ENCODE measurements at places on chromosomes 7 and 10.

DNA sequence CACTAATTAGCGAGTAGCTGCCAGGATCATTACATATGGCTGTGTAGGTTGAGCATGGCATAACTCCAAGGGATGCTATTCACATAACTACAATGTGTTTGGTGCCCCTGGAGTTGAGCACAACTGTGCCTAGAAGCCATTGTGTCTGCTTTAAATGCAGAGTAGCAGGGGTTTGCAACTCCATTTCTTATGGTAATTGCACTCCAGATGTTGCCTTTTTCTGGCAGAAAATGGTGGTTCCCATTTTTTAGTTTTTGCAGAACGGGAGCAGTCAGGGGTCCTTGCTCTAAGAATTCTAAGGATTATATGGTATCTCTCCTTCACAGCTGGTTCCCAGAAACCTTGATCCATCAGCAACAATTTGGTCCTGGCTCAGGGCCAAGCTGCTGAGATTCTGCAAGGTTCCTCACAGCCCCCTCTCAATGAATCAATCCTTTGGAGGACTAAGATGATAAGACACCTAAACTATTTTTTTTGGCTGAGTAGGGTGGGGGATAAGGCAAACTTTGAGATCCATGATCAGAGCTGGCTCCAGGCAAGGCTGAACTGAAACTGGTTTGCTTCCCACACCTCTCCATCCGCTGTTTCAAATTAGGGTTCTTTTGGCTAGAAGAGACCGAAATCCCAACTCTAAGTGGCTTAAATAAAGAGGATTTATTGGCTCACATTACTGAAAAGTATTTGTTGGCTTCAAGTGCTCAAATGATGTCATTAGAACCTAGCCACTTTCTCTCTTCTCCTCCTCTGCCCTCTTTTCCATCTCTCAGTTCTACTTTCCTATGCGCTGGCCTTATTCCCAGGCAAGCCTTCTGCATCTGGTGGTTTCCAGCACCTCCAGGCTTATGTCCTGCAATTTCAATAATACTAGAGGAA lies 97.5 kb upstream of the CCDC6 start:
- no peak for DNase-seq

DNA sequence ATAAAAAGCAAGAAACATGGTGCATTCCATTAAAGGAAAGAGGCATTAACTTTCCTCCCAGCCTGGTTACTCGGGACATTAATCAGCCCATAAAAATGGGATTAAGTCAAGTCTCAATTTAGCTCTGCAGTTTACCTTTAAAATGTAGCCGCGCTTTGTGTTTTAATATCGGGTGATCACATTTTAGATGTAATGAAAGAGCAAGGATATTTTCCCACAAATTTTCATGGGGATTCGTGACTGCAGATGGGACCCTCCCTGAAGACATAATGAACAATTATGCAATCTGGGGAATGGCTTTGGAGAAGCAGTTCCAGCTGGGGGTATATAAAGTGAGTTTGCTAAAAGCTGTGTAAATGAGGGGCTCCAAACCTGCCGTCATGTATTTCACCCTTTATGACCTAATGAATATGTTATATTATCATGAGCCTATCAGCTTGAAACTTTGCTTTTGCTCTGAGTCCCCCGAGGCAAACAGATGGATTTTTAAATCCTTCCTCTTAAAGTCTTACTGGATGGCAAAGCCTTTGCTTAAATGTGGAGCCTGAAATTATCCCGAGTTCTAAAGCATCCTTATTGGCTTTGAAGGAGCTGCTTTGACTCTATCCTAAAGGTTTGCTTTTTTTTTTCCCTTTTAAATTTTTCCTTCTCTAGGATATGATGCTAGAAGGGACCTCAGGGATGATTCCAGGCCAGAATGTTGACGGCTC lies 31.8 kb downstream of the BAMBI start:
- no peak for DNase-seq

DNA sequence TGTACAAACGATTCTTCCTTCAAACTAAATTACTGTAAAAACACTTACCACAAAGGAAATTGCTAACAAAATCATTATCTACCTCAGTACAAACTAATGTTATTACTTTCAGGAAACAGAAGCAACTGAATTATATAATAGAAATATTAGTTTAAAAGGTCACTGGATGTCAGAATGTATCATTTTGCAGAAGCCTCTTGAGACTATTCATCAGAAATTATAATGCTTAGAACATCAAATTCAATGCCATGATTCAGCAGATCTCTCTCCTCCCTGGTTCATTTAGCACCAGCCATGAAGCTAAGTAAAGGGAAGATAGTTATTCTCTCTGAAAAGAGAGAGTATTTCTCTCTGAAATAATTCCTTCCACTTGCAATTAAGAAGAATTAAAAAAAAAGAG lies 223.3 kb downstream of the IMMP2L start:
- no peak for DNase-seq

DNA sequence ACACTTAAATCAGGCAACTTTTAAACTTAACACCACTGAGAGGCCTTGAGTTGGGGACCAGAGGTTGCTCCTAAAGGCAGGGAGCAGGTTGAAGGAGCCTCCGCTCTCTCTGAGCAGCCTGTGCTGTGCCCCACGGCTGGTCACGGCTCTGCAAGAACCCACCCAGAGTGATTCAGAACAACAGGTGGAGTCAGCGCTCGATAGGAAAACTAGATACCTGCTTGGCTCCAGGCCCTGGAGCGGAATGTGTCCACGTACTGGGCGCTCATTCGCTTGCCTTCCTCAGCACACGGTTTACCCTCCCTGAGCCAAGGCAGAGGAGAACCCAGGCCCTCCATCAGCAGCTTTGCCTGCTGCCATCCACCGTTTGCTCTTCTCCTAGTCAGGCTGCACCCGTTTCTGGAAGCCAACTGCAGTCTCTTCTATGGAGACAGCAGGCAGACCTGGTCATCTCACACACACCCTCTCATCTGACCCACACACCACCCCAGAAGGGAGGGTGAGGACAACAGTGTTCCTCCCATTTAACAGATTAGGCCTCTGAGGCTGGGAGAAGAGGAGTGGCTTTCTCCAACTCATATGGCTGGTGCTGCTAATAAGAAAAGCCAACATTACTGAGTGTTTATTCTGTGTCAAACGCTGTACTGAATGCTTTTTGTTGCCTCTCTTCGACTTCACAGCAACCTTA lies 37.6 kb upstream of the PDCD4 start:
- no peak for DNase-seq

DNA sequence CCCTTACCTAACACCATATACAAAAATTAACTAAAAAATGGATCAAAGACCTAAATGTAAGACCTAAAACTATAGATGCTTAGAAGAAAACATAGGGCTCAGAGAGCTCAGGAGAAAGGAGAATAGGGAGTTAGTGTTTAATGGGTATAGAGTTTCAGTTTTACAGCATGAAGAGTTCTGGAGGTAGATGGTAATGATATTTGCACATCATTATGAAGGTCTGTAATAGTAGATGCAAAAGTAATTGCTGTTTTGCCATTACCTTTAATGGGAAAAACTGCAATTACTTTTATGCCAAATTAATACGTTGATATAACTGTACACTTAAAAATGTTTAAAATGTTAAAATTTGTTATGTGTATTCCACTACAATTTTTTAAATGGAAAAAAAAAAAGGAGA lies 39.2 kb upstream of the NANOS1 start:
- DNase-seq: no peak

GRCh38 chr10:51340845-51341610 lies 266.7 kb downstream of the PRKG1 start:
- DNase-seq: no peak

DNA sequence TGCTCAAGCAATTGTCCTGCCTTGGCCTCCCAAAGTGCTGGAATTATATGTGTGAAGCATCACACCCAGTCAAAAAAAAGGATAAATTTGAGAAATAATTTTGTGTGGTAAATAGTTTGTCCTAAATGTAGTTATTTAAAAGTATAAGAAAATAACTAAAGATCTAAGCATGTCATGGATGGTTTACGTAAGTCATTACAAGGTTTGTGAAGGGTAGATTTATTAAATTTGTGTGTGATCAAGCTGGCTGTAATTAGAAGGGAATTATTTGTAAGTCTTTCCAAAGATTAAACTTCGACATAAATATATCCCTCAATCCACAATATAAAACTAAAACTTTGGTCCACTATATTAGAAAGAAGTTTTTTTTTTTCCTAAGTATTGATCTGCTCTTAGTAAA lies 28.6 kb downstream of the ORC5 start:
- DNase-seq: no peak

- DNase-seq: no peak
Observed at GRCh38 chr7:70781922-70782311, 350.0 kb upstream of the GALNT17 start.

GRCh38 chr10:8556321-8556720 lies 501.8 kb downstream of the GATA3 start:
- DNase-seq: no peak

- no peak for DNase-seq
Observed at GRCh38 chr7:129285111-129285510, 60.3 kb downstream of the AHCYL2 start.

DNA sequence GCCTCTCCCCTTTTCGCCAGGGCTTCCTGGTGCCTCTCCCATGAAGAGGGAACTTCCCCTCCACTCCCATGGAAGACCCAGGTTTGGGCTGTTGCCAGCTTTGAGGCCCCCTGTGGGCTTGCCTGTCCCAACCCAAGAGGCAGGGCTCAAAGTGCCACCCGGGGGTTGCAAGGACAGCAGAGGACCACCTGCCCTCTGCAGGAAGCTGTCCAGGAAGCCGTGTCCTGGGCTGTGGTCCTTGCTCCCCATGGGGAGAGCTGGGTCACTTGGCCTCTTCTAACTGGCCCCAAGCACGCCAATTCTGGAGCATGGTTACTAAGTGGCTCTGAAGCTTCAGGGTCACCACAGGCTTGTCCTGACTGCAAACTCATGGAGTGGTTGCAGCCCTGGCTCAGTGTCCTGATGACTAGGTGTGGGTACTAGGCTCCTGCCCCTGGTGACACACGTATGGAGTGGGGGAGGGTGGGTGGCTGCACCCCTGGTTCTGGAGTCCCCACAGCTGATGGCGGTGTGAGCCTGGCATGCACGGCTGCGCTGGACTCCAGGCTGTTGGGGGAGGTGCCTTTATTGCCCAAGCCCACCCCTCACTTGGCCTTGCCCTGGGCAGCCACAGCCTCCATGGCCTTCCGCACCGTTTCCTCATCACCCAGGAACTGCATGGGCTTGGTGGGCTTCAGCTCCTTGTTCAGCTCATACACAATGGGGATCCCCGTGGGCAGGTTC lies 3.0 kb downstream of the PGAM2 start:
- no peak for DNase-seq

DNA sequence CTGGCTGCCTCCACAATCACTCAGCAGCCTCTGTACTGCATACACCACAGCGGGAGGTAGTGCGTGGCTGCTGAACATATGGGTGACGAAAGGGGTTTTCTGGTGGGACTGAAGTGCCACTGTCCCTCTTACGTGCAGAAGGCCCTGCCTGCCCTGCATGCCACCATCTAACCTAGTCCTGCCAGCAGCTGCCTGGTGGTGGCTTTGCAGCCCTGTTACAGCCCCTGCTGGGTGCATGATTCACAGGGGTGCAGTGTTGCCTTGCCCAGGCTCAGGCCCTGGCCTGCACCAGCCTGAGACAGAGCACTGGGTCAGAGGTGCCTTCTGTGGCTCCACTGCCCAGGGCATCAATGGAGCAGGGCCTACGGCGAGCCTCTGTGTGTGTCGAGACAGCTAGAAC lies 50.1 kb downstream of the SYPL1 start:
- DNase-seq: no peak

DNA sequence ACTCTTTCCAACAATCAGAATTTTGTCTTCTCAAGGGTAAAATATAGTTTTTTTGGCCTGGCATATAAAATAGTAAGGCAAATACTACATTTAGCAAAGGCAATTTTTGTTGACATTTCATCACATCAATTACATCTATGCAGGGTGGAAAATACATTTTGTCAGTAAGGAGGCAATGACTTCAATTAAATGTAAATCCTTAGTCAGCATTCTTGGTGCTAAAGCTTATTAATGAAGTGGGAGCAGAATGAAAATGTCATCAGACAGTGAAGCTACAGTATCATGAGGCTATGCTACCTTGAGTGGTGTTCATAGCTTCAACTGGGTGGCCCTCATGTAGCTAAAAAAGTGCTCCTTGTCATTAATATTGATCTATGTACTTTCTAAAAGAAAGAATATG lies 8.9 kb downstream of the LRRTM3 start:
- DNase-seq: no peak

DNA sequence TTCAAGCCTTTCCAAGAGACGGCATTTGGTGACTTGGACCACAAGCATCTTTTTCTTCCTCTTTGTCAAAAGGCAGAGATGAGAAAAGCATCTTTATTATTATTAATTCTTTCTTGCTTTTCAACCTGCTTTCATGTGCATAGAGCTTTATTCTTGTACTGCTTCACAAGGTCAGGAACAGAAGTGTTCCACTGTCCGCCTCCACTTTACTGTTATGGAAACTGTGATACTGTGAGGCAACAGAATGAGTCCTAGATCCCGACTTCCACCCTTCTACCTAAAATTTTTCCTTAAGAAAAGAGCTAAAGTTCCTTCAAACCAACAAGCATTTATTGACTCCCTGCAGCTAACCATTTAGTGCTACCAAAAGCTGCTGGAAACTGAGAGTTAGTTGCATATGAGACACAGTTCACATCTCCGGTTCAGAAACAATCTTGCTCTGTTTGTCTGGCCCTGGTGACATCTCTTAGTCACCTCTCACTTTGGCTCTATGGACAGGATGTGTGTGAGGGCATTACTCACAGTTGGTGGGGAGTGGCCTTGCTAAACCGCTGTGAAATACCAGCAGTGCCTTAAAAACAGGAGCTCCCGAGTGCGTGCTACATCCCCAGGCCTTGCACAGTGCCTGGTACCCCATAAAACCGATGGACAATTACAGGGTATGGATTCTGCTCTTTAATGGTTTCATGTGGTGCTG lies 77.1 kb upstream of the TRIL start:
- DNase-seq: peak; percentile 69

GRCh38 chr10:30359373-30360206 lies 10.5 kb upstream of the MTPAP start:
- DNase-seq: peak; percentile 75

GRCh38 chr7:134552105-134552504 lies 3.2 kb downstream of the AKR1B15 start:
- DNase-seq: no peak

DNA sequence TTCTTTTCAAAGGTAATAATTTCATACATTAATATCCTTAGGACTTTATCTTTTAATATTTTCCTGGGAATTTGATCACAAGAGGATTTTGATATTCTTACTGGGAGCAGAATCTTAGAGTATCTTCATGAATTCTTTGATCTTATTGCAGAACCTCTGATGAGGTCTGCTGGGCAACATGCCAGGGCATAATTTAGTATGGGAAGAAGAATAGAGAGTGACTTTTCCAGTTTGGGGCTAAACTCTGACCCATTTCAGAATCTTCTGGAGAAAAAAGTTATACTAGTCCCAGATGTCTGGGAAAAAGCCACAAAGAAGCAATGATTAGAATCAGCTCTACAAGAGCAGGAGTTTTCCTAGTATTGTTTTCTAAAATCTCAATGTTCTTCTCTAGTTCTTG lies 28.0 kb upstream of the RSU1 start:
- DNase-seq: no peak

Measured in activated CD4-positive, alpha-beta T cell treated with anti-CD3 and anti-CD28 coated beads, Interleukin-2, Interleukin-4, amounts not matched to agents 100 ng/mL and 50 ng/mL, durations not matched to agents 16 hours and 8 hours (primary cell).